ENCODE measurements at places on chromosomes 5 and 9. TPM values are rescaled to one million over a fixed set of nuclear protein-coding genes. Genes with fewer than 3 reads are reported as not detected.

The SMIM33 gene
- not detected for total RNA-seq

The CCDC127 gene
- 4.9 TPM for total RNA-seq

The INSYN2B gene
- not detected for total RNA-seq

The ZBTB43 gene
- total RNA-seq: 30.2 TPM

The RASGEF1C gene
- not detected for total RNA-seq

The GLDC gene
- total RNA-seq: 0.77 TPM

The PRR16 gene
- total RNA-seq: 0.95 TPM

The ARSI gene
- total RNA-seq: 3.5 TPM

The CIZ1 gene
- 98.5 TPM for total RNA-seq

The PHYHD1 gene
- total RNA-seq: 39.8 TPM

The PCDHB11 gene
- 2.7 TPM for total RNA-seq

The TLR4 gene
- total RNA-seq: 70.1 TPM

The NPR3 gene
- 35.8 TPM for total RNA-seq

The TRIP13 gene
- 1.0 TPM for total RNA-seq

The DBH gene
- total RNA-seq: not detected

The STX17 gene
- total RNA-seq: 37.8 TPM

The C1QTNF3 gene
- total RNA-seq: 6.7 TPM

The IFNA21 gene
- not detected for total RNA-seq

The ARHGEF28 gene
- 30.4 TPM for total RNA-seq

The MCIDAS gene
- 0.56 TPM for total RNA-seq

The HMGCS1 gene
- 119 TPM for total RNA-seq

The DEPDC1B gene
- total RNA-seq: 0.30 TPM

Data from lower lobe of right lung (tissue), 2 donors.